ENCODE measurements at places on chromosomes 16 and 17.

GRCh38 chr16:31093132-31093703 lies 1.4 kb downstream of the VKORC1 start:
- no peak for DNase-seq

DNA sequence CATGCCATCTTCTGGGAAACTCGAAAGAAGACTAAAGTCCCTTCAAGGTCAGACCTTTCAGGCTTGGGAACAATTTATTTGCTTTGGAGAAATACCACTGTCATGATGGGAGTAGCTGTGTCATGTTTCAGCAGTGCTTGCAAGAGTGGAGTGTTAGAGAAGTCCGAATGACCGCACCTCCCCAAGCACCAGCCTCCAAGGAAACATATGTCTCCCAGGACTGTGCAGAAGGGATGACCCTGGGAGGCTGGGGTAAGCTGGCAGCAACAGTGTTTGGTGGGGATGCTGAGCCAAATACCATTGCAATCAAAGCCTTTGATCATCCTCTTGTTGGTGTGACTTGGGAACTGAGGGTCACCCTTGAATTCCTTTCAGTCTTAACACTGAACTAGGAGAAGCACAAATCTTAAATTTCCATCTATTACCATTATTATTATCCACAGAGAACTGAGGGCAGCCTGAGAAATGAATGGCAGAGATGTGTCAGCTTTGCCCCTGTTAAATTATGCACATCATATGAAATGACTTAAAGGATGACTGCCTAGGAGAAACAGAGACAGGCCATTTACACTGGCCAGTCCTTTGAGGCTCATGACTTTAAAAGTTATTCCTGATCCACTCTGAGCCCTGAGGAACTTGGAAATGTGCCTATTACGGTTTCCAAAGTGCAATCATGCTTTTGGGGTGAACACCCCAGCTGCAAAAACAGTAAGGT lies 244.9 kb downstream of the CA10 start:
- no peak for DNase-seq

- DNase-seq = no peak
Observed at GRCh38 chr17:77704048-77704815, 254.3 kb upstream of the TNRC6C start.

DNA sequence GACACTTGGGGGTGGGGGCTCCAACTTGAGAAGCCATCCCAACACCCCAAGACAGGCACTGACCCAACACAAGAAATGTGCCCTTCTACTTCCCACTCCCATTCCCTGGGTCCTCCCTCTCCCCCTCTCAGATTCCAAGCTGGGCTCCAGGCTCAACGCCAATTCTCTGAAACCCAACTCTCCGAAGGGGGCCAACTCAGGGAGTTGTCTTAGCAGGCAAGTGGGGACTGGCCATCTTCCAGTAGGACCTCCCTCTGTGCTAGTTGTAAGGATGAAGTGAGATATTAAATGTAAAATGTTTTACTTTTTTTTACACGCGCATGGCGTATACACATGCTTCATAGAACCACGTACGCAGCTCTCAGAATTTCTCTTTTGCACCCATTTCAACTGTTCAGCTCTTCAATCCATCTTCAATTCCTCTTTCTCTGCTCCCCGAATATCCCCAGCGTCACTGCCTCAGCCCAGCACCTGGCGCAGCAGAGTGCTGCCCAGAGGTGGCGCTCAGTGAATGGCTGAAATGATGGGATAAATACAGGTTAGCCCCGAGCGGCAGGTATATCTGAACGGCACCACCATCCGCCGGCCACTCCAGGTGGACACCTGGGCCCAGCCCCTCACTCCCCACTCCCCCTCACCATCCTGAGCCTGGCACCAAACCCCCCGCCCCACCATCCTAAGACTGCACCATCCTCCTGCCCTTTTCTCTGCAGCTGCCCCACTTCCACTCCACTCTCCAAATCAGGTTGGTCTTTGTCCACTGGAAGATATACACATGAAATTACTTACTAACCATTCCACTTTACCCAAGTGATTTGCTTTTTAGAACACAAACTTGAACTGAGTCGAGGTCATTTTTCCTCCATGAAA lies 43.9 kb upstream of the TNRC6C start:
- no peak for DNase-seq

- DNase-seq = no peak
Observed at GRCh38 chr17:65413390-65413789, 148.1 kb downstream of the AXIN2 start.

DNA sequence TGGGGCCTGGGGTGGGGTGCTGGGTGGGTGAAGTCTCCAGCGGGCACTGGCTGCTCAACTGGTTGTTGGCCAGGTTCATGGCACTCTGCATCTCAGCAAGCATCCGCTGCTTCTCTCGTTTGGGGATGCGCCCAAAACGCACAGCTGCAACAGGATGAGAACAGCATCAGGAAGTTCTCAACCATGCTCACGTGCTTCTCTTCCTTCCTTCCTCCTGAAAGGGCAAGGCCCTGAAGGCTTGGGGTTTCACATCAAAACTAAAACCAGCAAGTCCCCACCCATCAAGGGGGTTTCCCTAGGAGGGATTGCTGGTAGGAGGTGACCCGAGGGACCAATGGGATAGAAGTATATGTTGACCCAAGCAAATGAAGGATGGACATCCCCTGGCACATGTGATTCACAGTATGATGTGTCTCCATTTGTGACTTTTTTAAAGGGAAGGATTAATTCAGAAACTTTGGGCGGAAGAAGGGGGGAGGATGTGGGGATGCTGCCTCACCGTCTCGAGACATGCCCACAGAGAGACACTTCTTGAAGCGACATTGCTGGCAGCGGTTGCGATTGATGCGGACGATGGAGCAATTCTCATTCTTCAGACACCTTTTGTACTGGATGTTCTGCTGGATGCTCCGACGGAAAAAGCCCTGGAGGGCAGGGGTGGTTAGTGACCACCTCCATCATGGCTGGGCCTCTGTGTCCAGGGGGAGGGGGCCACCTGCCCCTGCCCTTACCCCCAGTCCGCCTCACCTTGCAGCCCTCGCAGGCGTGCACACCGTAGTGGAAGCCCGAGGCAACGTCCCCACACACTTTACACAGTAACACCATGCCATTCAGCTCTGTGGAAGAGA lies 4.2 kb downstream of the NR1D1 start:
- DNase-seq = no peak

- DNase-seq = no peak
Observed at GRCh38 chr16:73546341-73546845, 498.5 kb upstream of the ZFHX3 start.

DNA sequence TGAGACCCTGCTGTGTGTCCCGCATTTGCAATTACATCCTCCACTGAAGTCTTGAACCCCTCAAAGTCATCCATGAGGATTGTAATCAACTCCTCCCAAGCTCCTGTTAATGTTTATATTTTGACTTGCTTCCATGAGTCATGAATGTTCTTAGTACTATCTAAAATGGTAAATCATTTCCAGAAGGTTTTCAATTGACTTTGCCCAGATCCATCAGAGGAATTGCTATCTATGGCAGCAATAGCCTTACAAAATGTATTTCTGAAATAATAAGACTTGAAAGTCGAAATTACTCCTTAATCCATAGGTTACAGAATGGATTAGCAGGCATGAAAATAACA lies 2.5 kb upstream of the C16orf87 start:
- no peak for DNase-seq
